ENCODE measurements at places on chromosomes 7 and 10.

DNA sequence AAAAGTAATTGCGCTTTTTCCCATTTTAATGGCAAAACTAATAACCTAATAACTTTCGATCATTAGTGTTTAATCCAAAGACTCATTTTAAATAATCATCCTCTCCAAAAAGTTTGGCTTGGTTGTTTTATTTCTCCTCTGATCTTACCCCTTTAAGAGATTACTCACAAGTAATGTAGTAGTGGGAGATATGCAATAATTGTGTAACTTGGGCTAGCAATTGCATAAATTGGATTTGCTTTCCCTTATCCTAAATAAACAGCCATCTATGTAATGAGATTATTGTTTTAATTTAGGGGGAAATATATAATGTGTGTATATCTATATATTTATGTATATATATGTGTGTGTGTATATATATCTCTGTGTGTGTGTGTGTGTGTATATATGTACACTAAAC is 82.5 kb downstream of the RNLS start:
- no peak for DNase-seq

DNA sequence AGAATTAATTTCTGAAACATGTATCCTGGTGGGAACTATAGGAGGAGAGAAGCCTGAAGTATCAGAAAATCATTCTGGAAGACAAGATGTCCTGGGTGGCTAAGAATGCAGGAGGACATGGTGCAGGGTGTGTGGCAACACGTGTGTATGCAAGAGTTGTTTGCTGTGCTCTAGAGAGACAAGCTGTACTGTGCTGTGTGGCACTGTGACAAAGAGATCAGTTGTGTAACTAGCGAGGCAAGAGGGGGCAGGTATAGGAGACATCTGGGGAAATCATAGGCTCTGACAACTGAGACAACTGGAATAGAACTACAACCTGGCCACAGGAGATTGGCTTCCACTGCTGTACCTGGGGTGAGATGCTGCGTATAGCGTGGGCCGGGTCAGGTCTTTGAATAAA is 9.3 kb downstream of the ITGA8 start:
- no peak for DNase-seq

- no peak for DNase-seq
Measured at GRCh38 chr7:73678862-73679261, 4.4 kb downstream of the DNAJC30 start.

- no peak for DNase-seq
Measured at GRCh38 chr10:11161096-11161495, 143.4 kb downstream of the CELF2 start.

DNA sequence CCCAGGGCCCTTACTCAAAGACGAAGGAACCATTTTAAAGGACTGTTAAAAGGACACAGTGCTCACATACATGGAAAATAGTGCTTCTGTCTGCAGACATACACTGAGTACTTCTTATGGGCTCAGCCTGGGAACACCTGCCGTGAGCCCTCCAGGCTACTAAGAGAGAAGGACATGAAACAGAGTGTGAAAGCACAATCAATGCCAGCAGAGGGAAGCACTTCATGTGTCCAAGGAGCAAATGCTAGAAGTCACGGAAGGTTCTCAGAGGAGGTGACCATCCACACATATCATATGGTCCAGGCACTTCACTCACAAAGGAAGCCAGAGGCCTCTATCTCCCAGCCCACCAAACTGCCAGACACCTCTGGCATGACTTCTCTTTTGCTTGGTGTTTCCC is 15.5 kb downstream of the ELMO1 start:
- no peak for DNase-seq

DNA sequence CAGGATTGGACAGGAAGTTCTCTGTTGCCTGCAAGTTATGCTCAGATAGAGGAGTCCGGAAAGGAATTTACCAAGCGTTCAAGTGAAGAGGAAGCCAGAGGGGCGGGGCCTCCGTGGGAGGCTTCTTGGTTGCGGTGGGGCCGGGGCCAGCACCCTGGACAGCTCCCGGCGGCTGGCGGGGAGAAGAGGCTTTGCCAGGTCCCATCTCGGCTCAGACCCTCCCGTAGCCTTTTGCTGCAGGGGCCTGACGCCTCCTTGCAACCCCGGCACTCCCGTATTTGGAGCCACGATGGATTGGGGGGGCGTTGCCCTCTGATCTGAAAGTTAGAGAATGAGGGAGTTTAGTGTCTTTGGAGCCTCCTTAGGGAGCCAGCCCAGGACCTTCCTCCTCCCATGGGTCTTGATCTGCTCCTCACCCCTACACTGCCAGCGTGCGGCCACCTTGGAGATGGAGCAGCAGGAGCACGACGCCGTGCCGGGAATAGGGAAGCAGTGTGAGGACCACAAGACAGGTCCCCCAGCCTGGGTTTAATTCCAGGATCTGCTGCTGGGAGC is 3.1 kb upstream of the SLC18A3 start:
- DNase-seq = peak; percentile 91

DNA sequence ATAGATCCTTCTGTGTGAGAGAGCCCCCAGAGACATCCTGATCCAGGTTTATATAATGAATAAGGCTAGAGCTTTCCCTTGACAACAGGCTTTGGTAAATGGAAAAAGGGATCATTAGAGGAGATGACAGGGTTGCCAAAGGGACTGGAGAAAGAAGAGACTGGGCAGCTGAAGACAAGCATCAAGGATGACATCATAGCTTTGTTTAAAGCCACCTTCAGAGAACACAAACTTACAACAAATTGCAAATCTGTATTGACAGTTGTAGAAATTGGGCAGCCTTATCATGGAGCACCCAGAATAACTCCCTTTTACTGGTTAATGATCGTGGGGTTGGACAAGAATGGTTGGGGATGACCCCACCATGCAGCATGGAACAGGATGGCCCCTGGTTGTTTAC is 3.7 kb upstream of the PLPP4 start:
- no peak for DNase-seq

DNA sequence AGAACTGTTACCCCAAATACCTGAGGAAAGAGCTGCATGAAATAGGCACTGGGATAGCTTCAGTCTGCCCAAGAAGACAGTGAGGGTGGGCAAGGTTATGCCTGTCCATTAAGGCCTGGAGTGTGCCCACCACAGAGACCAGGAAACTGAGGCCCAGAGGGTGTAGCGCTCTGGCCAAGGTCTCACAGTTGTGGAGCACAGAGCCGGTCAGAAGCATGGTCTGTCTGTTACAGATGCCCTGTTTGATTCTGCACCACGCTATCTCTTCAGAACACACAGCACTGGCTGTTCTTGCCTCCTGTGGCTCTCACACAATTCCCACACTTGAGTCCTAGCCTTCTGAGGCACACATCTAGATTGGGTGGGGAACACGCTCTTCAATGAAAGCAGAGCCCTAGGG is 261.4 kb downstream of the GRID1 start:
- DNase-seq = no peak

DNA sequence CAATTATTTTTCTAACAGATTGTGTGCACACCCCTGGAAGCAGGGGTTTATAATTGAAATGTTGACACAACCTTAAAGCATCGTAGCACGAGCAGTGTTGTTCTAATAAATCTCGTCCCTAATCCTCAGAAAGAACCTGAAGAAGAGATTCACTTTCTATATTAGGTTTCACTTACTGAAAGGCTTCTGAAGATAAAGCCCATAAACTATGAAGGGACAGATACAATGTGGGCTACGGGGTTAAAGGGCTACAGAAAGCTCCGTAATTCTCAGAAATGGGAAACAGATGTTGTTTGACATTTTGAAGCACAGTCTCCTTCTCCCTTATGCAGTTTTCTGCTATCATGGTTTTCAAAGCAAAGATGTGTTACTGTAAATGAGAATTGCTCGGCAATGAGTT is 479.6 kb downstream of the GATA3 start:
- DNase-seq = no peak

- DNase-seq = no peak
Measured at GRCh38 chr7:20839987-20840386, 53.3 kb upstream of the SP8 start.
